Psoas muscle (tissue), 8 donors: ENCODE measurements at places on chromosomes 3 and 15. TPM values are rescaled to one million over a fixed set of nuclear protein-coding genes. Genes with fewer than 3 reads are reported as not detected.

DNA sequence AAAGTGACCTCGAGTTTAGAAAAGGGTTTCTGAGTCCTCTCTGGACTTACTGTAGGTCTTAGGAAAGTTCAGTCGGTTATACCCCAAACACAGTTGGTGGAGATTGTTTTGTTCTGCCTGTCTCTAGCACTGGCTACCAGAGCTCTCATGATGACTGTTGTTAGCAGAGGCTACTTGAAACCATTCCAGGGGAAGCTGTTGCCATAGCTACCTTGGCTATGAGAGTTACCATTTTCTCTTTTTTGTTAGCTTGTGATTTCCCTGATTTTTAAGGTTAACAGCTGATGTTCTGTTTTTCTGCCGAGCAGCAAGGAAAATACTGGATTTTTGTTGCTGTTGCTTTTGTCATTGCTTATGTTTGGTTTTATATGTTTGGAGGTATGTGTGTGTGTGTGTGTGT, 26.7 kb downstream of the ABHD2 start:
- no peak for DNase-seq

NPAP1 gene
- not detected for total RNA-seq

GTF2A2 gene
- total RNA-seq = 100 TPM

GRCh38 chr3:46678280-46678679, 15.2 kb downstream of the ALS2CL start:
- DNase-seq = no peak

DNA sequence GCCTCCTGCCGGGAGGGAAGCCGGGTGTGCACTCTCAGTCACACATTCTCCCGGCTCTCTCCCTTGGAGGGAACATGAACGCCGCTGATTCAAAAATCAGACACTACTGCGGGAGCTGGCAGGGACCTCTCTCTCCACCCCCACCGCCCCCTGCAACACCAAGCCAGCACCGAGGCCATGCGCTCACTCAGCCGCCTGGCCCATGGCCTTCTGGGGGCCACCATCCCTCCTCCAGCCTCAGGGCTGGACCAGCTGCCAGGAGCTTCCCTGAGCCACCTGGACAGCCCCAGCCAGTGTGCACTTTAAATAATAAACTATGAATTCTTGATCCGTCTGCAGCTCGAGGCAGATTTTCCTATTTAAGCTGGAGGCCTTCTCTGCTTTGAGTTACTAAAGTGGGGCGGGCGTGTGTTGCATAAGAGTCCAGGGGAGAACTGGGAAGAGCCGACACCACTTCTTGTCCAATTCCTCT, 30.6 kb downstream of the ADAMTS17 start:
- DNase-seq = peak; percentile 48

PIGZ gene
- total RNA-seq = 3.9 TPM

- no peak for DNase-seq
These were observed 17.0 kb downstream of the CXCR6 start for GRCh38 chr3:45960289-45960688.

DNA sequence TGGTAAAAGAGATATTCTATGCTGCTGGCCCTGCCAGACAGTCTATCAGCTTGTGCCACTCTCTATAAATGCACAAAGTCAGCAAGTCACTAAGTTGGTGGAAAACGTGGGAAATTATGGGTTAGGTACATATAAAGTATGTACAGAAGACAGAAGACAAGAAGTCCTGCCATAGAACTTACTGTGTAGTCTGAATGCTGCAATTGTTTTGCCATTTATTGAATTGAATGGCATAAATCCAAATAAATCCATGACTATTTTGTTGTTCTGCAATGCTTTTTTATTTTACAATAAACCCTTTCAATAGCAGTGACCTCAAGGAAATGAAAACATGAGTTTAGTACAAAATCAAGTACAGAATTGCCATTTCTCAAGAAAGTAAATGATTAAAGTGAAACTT, 34.1 kb upstream of the TM4SF1 start:
- no peak for DNase-seq

LIPC gene
- not detected for total RNA-seq

- no peak for DNase-seq
These were observed 47.0 kb upstream of the LHFPL4 start for GRCh38 chr3:9600597-9600996.

DNA sequence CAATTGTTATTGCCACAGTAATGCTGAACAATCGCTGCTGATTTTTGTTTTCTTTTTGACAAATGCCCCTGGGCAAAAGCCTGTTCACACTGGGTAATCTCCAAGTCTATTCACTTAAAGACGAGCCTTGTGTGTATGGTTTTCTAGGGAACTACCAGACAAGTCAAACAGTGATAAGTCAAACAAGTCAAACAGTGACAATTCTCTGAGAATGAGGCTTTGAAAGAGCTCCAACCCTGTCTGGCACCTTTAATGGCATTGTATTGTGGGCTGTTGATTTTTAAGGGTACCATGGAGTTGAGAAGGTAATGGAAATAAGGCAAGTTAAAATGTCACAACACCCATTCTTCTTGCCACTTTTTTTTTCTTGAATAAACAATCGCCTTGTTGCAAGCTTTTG, 59.4 kb upstream of the TMC3 start:
- DNase-seq = no peak

LRRC34 gene
- total RNA-seq = 0.40 TPM

DNA sequence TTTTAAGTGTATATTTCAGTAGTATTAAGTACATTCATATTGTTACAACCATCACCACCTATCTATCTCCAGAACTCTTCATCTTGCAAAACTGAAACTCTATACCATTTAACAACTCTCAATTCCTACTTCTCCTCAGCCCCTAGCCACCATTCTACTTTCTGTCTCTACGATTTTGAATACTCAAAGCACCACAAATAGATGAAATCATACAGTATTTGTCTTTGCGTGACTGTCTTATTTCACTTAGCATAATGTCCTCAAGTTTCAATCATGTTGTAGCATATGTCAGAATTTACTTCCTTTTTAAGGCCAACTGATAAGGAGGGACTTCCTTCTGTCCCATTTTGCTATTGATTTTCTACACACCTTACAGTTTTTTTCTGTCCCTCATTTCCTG, 593.3 kb downstream of the FHIT start:
- no peak for DNase-seq

- no peak for DNase-seq
These were observed 130.9 kb upstream of the ALCAM start for GRCh38 chr3:105235785-105236184.
